ENCODE measurements at places on chromosomes 12 and 14. TPM values are rescaled to one million over a fixed set of nuclear protein-coding genes. Genes with fewer than 3 reads are reported as not detected.

Gene KCNH3
- not detected for total RNA-seq

Gene NRXN3
- total RNA-seq: 4.7 TPM

- H3K4me3 ChIP-seq: no peak overlapping the region
- no peak overlapping the region for H3K27ac ChIP-seq
- H3K4me1 ChIP-seq: peaks cover 36% of the 10 kb centered on the region
- H3K27me3 ChIP-seq: peaks cover 6% of the 10 kb centered on the region
- no peak for DNase-seq
Observed at GRCh38 chr12:57734591-57734990, 4.0 kb downstream of the AGAP2 start.

- H3K27ac ChIP-seq: no peak overlapping the region
- peaks cover 25% of the 10 kb centered on the region for H3K4me1 ChIP-seq
- no peak overlapping the region for H3K4me3 ChIP-seq
- DNase-seq: peak; percentile 64
- no peaks in the 10 kb centered on the region for H3K27me3 ChIP-seq
Observed at GRCh38 chr14:94059998-94060397, 21.0 kb downstream of the DDX24 start.

GRCh38 chr12:84415946-84416345 is 496.7 kb downstream of the SLC6A15 start:
- H3K27ac ChIP-seq: no peak overlapping the region
- no peak overlapping the region for H3K4me3 ChIP-seq
- DNase-seq: no peak
- H3K27me3 ChIP-seq: no peaks in the 10 kb centered on the region

DNA sequence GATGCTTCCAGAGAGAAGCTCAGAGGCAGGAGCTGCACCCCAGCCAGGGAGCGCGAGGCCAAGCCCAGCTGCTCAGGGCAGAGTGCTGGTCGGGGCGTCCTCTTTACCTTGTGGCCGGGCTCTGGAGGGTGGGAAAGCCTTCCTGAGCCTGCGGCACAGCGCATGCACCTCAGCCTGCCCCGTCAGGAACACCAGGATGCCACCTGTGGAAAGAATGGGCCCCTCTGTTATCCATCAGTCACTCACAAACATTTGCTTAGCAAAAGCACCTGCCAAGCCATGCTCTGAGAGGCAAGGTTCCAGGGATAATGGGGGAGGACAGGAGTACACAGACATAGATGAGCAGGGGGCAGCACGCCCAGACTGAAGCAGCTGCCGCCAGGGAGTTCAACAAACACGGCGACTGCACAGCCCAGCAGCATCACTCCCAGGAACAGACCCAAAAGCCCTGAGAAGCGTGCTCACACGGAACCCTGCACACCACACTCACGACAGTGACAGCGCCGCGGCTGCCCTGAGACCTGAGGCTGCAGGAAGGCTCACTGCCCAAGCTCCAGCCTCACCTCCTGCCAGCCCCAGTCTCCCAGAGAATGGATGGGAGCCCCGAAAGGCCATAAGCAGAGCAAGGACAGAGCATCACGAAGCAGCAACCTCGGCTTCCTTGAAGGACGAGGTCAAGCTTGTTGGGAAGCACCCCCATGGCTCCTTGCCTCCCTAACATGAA is 21.8 kb downstream of the DHX37 start:
- H3K36me3 ChIP-seq: no peaks in the 10 kb centered on the region
- H3K4me3 ChIP-seq: no peak overlapping the region
- no peaks in the 10 kb centered on the region for H3K4me1 ChIP-seq
- no peaks in the 10 kb centered on the region for H3K27me3 ChIP-seq
- no peak overlapping the region for H3K27ac ChIP-seq

All from vagina (tissue), 2 donors.